Right renal cortex interstitium (tissue), 3 donors: ENCODE measurements at places on chromosomes 12 and 14.

DNA sequence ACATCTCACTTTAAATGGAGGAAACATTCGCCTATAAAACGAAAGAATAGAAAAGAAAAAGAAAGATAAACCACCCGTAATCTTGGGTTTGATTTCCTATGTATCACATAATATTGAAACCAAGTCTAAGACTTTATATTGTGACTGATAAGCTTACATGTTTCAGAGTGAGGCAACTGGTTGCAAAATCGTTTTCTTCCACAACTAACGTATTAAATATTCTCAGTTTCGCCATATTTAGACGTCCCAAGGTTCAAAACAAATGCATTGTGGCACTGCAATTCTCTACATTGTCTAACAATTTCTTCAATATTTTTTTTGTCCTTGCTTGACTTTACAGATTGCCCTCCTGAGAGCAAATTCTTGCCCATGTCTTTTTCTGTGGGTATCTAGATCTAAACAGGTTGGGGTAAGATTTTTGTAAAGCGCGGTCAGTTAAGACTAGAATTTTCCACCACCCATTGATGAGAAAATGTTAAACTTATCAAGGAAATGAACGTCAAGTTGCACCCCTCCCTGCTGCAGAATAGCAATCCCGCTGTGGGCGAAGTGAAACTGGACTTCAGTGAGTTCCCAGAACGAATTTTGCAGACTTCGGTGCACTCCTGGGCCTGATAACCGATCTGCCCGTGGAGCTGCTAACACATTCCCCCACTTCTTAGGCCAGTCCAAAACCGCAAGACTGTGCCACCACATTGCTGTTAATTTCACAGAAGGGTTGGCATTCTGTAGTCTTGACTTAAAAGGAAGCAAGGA is 2.7 kb downstream of the TBX3 start:
- DNase-seq: no peak

DNA sequence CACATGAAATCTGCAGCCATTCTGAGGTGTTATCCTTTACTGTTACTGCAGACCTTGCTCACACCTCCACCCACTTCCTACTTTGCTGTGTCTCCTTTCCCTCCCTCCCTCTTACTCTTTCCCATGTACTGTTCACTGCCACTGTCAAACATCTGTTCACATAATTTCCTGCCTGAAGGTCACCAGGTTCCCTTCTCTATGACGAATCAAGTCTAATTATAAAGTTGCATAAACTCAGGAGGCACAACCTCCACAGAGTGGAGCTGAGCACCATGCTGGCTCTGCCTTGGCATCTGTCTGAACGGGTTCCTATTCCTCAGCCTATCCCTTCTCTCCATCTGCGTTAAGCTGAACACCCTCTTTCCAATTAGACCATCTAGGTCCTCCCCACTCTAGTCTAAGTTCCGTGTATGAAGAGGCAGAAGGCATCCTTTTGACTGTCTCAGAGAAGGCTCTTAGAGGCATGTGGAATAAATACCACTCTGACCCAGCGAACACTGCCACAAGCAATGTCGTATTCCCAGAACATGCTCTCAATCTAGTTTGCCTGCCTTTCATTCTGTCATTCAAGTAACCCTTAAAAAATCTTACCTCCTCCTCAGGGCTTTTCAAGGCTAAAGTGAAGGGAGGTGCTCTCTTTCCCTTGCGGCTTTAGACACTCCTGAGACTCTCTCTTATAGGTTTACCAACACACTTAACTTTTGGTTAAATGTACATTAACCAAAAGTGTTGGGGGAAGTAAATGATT is 48.7 kb downstream of the ACADS start:
- no peak for DNase-seq

GRCh38 chr12:28021704-28022103 is 49.2 kb upstream of the PTHLH start:
- DNase-seq: no peak

DNA sequence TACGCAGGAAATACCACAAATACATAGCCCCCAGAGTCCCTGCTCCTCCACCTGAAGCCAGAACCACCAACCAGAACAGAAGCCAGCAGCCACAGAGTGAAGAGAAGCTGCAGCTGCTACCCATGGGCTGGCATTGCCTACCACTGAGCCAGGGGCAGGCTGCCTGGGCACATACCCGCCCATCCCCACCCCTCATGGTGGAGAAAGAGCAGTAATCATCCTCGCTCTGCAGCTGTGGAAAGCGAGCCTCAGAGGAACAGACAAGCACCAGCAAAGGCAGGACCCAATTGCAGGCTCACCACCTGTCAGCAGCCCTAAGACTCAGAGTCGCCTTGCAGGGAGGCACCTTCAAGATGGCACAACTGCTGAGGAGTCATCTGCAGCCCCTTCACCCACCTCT is 11.2 kb upstream of the CD9 start:
- DNase-seq: no peak

DNA sequence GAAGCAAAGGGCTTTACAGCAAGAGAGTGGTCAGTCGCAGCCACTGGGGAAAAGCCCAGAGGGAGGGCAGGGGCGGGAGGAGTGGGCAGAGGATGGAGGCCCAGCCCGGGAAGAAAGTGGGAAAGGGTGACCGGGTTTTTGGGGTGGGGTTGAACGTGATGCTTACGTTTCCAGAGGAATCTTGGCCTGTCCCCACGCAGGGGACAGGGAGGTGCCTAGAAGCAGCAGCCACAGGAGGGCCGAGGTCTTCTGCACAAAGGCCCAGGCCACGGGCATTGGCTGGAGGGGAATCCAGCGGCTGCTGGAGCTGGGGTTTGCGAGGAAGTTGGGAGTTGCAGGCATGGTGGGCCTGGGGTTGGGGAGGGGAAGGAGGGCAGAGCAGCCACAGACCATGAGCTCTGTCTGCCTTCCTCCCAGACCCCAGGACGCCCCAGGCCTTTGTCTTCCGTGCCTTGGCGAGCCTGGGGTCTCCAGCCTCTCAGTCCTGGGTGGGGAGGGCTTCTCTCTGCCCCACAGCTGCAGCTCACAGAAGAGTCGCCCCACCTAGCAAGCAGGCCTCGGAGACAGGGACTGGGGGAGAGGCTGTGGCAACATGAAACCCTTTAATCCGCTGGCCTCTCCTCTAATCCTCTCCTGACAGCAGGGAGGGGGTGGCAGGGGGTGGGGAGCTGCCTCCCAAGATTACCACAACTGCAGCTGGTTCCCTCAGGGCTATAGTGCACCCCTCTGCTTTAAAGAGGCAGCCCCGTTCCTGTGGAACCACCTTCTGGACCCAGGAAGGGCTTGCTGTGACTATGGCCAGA is at the start of gene CACNA2D4:
Gene CACNA2D4 (minus strand): TSS at position 572 of the 803 bp plus-strand sequence. CDS start 179 bp downstream, at position 393.
- DNase-seq: no peak

- no peak for DNase-seq
Observed at GRCh38 chr14:105212541-105213300, 31.6 kb upstream of the NUDT14 start.

DNA sequence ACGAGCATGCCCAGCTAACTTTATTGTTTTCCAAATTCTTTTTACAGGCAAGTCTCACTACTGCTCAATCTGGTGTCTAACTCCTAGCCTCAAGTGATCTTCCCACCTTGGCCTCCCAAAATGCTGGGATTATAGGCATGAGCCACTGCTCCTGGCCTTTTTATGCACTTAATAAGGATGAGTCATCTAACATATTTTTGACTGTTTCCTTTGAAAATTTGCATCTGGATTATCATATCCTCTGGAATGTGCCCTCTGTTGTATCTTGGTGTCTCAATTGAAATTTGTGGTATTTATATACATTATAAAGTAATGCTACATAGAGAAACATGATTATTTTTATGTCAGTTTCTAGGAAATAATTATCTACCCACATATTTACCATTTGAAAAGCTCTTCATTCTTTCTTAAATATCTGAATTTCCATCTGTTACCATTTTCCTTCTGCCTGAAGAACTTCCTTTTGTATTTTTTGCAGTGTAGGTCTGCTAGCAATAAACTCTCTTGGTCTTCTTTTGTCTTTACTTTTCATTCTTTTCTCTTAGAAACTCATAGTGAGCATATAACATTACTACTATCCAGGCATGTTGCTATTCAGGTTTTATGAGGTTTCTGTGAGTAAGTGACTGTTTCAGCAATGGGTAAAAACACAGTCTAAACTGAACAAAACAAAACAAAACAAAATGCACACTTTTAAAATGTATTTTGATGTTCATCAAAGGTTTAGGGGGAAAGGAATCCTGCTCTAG is 52.8 kb upstream of the CNOT2 start:
- DNase-seq: no peak

DNA sequence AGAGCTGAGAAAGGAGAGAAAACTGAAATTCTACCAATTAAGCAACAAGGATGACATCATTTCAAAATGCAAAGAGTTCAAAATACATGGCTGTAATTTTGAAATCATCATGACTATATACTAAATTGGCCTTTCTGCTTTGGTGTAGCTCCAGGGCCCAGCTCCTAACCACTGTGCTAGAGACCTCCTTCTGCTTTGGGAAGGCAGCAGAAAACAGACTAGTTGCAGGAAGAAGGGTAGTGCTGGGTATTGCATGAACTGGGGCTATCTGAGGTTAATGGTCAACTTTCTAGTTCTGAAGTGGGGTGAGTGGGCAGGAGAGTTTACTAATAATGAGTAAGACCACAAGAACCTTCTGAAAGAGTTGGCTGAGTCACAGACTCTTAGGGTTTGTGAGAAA is 66.2 kb downstream of the PTGER2 start:
- DNase-seq: no peak

- no peak for DNase-seq
Observed at GRCh38 chr14:70858641-70859040, 48.6 kb upstream of the PCNX1 start.

DNA sequence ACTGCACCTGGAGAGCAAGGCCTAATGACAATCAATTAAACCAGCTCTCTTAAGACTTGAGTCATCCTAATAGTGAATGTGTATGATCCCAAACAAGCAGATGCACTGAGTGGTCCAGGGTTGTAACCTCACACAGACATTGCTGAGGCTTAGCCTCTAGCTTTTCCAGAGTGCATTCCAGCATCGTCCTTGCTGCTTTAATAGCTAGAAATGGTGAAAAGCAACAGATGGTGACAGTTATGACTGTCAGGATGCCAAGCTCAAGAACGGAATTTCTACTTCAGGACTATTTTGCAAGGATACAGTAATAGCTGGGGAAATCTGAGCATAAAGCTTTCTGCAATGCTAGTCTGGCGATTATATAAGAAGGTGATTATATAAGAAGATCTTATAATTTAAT is 34.6 kb downstream of the PTPRR start:
- DNase-seq: no peak

DNA sequence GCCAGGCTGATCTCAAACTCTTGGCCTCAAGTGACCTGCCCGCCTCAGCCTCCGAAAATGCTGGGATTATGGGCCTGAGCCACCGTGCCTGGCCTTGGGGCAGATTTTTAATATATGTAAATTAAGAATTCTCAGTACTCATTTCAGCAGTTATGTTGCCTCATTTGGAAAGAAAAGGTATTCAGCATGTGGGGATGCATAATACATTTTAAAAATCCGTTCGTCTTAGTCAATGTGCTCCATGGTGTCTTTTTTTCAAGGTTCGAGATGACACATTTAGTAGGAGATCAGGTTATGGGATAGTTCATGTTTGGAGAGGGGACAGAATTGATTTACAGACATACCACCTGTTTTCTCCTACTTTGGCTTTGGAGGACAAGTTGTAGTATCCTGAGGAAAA is 10.2 kb downstream of the SYNE2 start:
- no peak for DNase-seq

- no peak for DNase-seq
Observed at GRCh38 chr12:125610292-125610691, 545.1 kb downstream of the AACS start.

DNA sequence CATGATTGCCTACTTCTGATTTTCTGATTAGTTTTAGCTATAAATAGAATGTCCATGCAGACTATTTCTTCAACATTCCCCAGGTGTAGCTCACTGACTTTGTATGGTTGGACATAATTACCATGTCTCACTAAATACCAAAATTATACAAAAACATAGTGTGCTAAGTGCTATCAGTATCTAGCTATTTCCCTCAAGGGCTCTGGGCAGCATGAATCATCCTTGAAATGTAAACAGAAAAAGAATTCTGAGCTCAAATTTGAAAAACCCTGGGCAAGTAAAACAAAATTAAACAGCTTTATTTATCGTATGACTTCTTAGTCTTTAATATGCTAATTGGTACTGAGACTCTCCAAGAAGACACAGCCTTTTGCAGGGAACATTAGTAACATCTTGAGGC is 82.9 kb downstream of the SPATA7 start:
- DNase-seq: no peak

- DNase-seq: no peak
Observed at GRCh38 chr12:106019144-106019543, 119.6 kb downstream of the NUAK1 start.

GRCh38 chr12:17334784-17335183 is 728.8 kb upstream of the LMO3 start:
- no peak for DNase-seq

DNA sequence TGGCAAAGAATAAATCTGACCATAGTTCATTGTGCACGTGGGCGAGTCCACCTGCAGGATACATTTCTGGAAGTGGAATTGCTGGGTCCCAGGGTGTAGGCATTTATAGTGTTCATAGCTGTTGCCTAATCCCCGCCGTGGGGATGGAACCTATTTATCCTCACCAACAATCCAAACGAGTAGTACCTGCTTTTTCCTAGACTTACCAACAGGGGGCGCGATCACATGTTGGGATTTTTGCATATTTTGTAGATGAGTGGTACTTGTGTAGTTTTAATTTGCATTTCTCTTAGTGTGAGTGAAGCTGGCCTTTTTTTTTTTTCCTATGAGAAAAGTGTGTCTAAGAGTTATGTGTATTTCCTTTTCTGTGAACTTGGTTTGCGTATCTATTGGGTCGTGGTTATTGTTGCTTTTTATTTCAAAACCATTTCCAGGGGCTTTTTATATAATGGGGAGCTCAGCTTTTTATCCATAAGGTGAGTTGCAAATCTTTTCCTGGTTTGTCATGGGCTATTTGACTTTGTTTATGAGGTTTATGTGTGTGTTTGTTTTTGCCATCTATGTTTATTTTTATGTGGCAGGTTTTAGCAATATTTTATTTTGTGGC is 67.2 kb downstream of the CCDC92 start:
- DNase-seq: no peak

GRCh38 chr12:111276146-111276545 is 92.7 kb downstream of the PHETA1 start:
- no peak for DNase-seq

DNA sequence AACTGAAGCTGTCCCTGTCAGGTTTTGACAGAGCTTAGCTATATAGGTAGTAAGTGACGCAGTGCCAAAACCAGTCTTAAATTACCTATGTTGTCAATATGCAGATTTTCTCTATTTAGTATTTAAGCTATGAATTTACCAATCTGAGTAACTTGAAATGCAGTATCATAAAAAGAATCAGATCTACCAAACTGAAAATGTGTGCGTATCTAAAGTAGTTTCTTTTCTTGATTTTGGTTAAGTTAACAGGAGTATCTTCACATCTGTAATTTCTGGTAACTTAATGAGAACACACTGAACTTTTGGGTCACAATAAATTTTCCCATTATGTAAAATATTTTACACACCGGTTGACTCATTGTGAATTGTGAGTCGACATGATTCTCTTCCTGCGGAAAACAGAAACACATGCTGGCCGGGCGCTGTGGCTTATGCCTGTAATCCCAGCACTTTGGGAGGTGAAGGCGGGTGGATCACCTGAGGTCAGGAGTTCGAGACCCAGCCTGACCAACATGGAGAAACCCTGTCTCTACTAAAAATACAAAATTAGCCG is 45.1 kb downstream of the TRAF3 start:
- no peak for DNase-seq
